Spinal cord (tissue), 10 donors: ENCODE measurements at places on chromosomes 1 and 21. TPM values are rescaled to one million over a fixed set of nuclear protein-coding genes. Genes with fewer than 3 reads are reported as not detected.

The TMOD4 gene
- not detected for total RNA-seq

The LORICRIN gene
- not detected for total RNA-seq

The COL6A1 gene
- total RNA-seq = 316 TPM

- DNase-seq = no peak
Observed at GRCh38 chr1:89151047-89151446, 24.8 kb downstream of the GBP7 start.

GRCh38 chr1:35361638-35362037, 93.1 kb downstream of the ZMYM4 start:
- DNase-seq = no peak

- no peak for DNase-seq
Observed at GRCh38 chr1:81470275-81470674, 330.5 kb upstream of the ADGRL2 start.

DNA sequence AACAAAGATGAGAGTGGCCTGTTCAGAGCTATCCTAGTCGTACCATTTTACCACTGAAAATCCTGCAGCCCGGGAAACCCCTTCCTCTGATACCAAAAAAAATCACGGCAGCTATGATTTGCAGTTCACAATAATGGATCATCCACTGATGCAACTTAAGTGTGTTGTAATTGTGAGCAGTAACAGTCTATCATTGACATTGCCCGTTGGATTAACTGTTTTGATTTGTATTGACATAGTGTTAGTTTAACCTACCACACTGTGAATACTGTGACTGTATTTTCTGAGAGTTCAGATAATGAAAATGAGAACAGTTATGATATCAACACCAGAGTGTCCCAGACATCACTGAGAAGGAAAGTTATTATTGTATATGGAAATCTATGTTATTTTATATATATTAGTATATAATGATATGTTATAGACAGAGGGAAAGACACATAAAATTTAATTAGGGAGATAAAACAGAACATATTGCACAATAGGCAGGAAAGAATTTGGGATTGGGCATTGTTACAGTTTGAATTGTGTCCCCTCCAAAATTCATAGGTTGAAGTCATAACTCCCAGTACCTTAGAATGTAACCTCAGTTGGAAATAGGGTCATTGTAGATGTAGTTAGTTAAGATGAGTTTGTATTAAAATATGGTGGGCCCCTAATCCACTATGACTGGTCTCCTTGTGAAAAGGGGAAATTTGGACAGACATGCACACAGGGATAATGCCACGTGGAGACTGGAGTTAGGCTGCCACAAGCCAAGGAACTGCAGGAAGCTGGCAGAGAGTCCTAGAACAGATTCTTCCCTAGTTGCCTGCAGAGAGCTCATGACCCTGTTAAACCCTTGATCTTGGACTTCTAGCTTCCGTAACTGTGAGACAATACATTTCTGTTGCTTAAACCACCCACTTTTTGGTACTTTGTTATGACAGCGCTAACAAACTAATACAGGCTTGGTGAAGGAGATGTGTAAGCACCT, 54.4 kb downstream of the TLCD4 start:
- no peak for DNase-seq

The NUP210L gene
- 0.11 TPM for total RNA-seq

DNA sequence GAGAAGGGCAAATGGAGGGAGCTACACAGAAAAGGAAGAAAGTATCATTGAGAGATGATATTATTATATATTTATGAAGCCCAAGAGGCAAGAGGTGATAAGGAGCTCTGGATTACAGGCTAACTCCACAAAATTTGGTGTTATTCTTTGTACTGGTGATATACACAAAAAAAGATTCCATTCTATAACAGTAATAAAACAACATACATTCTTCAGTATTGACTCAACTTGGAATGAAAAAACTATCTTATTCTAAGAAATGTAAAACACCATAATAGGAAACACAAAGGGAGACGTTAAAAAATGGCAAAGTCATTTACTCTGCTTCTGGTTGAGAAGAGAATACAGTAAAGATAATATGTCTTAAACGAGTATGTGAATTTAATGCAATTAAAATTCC, 99.4 kb downstream of the TEX35 start:
- no peak for DNase-seq

GRCh38 chr1:164576291-164577271, 17.6 kb downstream of the PBX1 start:
- DNase-seq = no peak

The HTR1D gene
- total RNA-seq = 2.4 TPM

The HJV gene
- not detected for total RNA-seq

The S100A5 gene
- total RNA-seq = not detected

DNA sequence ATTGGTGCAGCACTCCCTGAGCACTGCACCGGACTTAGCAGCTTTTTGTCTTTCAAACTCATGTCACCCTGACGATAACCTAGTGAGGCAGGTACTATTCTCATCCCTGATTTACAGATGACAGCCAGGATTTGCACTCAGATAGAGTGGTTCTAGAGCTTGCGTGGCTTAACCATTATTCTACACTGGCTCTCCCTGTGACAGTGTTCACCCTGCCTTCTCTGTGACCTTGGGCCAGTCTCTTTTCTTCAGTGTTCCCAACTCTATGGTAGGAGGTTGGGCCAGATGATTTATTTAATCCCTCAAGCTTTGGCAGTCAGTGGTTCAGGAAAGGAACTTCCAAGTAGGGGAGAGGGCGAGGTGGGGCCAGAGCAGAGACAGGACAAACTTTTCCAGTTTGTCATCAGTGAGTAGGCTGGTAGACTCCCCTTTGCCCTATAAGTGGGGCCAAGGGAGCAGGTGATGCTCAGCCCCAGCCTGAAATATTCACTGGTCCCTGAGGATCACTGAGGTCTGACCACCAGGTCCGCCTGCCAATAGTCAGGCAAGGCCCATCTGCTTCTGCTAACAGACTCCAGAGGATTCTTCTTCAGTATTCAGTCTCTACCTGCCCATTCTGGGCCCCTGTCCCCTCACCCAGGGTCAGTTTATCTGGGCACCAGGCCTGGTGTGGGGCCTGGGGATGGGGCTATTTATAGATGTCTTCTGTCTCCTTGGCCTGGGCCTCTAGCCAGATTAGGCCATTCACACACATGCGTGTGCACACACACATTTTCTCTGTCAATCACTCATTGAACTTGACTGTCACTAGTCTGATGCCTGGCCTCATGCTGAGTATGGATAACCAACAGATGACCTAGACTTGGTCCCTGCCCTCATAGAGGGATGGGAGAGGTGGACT, 8.8 kb upstream of the FABP3 start:
- no peak for DNase-seq

DNA sequence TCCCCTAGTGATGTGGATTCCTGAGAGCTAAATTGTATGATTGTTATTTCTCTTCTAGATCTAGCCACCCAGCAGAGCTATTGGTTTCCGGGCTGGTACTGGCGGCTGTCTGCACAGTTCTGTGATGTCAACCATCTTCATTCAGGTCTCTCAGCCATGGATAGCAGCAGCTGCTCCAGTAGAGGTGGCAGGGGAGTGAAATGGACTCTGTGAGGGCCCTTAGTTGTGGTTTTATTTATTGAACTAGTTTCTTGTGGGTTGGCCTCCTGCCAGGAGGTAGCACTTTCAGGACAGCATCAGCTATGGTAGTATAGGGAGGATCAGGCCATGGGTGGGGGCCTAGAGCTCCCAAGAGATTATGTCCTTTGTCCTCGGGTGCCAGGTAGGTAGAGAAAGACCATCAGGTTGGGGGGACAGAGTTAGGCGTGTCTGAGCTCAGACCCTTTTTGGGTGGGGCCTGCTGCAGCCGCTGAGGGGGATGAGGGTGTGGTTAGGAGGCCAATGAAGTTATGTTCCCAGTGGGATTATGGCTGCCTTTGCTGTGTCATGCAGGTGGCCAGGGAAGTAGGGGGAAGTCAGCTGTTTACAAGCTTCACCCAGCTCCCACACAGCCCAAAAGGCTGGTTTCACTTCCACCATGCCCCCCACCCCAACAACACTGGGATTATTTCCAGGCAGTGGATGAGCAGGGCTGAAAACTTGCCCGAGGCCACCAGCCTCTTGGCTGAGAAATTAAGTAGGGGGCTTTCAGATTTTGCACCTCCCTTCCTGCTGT, 55.1 kb upstream of the RGS4 start:
- DNase-seq = no peak

DNA sequence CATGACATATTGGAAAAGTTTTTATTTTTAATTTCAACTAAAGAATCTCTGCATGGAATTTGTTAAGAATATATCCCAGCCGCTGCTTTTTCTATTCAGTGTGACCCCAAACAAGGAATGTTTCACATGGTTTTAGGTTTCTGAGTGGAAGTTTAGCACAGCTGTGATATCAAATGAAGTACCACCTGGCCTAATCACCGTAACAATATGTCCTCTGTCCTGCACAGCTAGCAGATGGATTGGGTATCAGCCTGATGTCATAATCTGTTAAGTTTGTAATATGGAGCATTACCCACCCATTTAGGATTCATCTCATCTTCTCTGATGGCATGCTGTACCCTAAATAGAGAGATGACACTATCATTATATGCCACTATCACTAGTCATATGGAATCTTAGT, 963.7 kb upstream of the ADGRL2 start:
- DNase-seq = no peak

GRCh38 chr1:183163316-183163715, 22.7 kb upstream of the LAMC2 start:
- no peak for DNase-seq

DNA sequence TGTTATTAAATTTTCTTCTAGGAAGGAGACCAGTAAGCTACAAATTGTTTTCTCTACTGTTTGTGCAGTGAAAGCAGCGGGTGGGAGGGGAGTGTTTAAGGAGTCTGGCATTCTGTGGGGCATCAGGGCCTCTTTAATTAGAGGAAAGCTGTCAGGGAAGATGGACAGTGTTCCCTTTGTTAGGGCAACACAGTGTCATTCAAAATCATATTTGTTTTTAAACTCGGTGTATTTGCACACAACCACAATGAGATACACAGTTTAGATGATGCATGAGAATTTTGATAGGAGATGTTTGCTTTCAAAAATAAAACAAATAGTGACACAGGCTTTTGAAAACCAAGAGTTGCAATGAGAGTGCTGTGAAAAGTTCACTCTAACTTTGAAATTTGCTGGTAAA, 15.1 kb upstream of the ST6GALNAC3 start:
- DNase-seq = no peak

The SPATA21 gene
- 0.17 TPM for total RNA-seq

DNA sequence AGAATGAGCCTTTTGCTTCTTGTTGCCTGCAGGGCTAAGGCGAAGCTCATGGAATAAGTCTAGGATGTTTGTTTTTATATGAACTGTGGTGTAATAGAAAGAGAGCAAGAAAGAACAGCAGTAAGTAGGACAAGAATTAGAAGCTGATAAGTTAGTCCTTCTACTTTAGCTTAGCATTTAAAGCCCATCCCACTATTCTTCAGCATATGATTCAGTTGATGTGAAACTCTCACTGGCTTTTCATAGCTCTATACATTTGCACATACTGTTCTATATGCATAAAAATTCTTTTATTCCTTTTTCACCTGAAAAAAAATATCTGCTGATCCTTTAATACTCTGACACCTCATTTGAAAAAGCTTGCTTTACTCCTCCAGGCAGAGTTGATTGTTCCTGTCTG, 712.0 kb downstream of the USP25 start:
- no peak for DNase-seq

DNA sequence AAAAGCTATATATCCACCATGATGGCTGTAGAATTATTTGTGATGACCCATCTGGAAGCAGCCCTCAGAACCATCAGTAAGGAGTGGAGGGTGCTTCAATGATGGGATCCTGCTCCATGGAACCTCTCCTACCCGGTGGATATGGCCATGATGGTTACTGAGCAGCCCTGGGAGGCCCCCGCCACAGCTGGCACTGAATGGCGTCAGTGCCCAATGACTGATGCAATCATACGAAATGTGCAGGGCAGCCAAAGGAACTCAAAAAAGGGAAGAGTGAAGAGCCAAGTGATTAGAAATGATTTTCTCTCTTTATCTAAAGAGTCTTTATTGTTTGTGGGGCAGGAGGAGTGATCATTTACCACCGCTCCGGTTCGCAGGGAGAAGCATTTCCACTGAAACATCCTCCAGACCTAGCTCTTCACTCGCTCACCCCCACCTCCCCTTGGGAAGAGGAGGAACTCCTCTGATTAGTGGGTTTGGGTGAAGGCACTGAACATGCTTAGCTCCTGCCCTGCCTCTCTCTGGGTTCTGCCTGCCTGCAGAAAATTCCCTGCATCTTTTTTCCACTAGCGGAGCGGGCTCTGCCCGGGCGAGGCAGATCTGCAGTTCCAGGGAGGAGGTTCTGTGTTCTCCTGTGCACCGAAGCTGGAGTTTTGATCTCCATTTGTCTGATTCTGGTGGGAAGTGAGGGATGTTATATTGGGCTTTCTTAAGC, 260.3 kb downstream of the GRIK3 start:
- DNase-seq = no peak

- DNase-seq = no peak
Observed at GRCh38 chr1:46192171-46192570, 6.1 kb downstream of the POMGNT1 start.

GRCh38 chr1:211089536-211089935, 44.4 kb downstream of the KCNH1 start:
- no peak for DNase-seq

DNA sequence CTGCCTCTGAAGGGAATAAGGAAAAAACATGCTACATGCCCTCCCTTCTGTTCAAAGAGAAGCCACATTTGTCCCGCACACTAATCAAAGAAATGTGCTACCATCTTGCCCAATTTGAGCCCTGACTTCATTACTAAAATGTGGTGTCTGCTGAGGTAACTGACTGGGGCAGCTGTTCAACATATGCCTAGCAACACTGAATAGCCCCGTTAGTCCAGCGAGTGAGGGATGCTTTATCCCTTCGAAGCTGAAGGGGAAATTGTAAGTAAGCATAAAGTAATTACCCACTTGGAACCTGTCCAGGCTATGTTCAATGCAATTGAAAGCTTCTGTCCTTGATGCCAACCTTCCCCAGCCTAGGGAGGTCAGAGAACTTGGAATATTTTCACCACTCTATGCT, 310.6 kb downstream of the SEC16B start:
- DNase-seq = no peak

DNA sequence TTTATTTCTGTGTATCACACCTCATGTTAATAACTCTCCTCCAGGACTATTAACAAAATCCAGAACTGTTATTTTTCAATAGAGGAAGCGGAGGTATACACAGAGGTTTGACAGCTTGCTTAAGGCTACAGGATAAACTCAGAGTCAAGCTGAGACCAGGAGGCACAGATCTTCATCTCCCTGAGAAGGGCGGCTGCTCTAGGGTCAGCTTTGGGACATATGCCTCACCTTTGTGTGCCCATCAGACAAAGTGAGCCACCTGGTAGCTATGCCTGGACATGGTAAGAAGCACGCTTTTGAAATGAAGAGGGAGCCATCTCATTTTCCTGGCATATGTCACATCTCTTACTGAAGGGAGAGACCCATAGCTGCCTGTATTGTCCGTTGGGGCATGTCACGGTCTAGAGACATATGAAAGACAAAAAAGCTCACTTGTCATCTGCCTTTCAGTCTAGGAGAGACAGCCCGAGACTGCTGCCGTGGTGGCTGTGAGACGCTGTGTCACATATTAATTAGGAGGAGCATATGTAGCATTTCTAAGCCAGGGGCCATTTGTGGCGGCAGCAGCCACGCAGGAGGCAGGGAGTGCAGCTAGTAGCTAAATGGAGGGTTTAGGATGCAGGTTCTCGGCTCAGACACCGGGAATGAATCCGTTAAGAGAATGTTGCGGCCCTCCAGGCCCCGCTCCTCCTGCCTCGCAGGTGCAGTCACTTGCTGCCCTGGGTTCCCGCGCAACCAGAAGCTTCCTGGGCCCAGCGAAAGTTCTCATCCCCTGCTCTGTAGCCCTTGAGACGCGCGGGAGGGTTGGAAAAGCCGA, 161.3 kb upstream of the C1orf21 start:
- no peak for DNase-seq

The GIPC2 gene
- total RNA-seq = 1.5 TPM

GRCh38 chr21:31064803-31065202, 26.5 kb upstream of the KRTAP19-8 start:
- DNase-seq = no peak
